ENCODE measurements at places on chromosomes 5 and 9. TPM values are rescaled to one million over a fixed set of nuclear protein-coding genes. Genes with fewer than 3 reads are reported as not detected.

Gene HSPB3
- total RNA-seq, result not detected

Gene OLFM1
- 1.3 TPM for total RNA-seq

Gene C1QTNF2
- total RNA-seq, result 0.16 TPM

Gene CXXC5
- total RNA-seq, result 259 TPM

DNA sequence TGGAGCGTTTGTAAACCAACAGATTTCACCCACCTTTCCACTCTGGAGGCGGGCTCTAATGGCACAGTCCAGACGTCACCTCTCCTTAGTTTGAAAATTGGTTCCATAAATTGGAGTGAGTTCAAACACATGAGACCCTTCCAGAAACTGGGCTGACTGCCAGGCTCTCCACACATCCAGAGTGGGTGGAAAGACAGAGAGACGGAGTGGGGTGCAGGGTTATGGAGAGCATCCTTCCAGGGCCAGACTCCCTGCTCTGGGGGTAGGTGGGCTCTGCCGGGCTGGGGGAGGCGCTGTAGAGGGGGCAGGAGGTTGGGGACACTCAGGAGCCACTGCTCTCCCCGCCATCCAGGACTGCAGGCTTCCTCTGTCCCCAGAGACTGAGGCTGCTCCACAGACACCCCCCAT is 104.7 kb upstream of the PHYKPL start:
- DNase-seq, result no peak
- H3K27me3 ChIP-seq, result no peaks in the 10 kb centered on the region
- H3K4me1 ChIP-seq, result no peaks in the 10 kb centered on the region

DNA sequence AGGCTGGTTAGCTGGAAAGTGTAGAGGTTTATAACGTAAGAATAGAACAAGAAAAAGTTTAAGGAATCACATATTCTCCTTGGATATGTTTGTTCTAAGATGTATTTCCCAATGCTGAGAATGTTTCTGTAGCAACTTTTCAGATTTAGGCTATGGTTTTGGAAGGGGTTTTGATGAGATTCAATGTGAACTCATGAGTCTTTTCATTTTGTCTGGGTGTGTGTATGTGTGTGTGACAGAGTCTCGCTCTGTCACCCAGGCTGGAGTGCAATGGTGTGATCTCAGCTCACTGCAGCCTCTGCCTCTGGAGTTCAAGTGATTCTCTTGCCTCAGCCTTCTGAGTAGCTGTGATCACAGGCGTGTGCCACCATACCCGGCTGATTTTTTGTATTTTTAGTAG is 38.6 kb downstream of the RAI14 start:
- DNase-seq, result no peak
- peaks cover 19% of the 10 kb centered on the region for H3K36me3 ChIP-seq
- H3K27me3 ChIP-seq, result no peaks in the 10 kb centered on the region
- no peak overlapping the region for H3K4me3 ChIP-seq

DNA sequence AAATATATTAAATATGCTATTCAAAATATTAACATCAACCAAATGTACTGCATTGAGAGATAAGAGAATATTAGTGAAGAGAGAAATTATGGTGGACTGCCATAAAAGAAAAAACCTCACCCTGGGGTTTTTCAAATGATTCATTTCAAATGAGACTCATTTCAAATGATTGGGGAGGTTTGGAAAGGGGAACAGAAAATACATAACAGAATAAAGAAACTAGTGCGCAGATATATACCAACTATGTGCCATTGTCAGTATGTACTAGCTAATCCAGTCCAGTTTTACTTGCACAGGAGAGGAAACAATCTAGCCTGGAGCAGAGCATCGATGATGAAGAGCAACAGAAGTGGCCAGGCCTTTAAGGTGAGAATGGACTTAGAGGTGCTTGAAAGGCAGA is 651.6 kb upstream of the RORB start:
- H3K36me3 ChIP-seq, result no peaks in the 10 kb centered on the region
- no peaks in the 10 kb centered on the region for H3K4me1 ChIP-seq
- no peak overlapping the region for H3K27ac ChIP-seq
- no peak overlapping the region for H3K4me3 ChIP-seq

Data from osteocyte (in vitro differentiated cells).